Activated CD8-positive, alpha-beta memory T cell treated with anti-CD3 and anti-CD28 coated beads for 4 hours (primary cell): ENCODE measurements at places on chromosomes 3 and 15.
A peak's percentile ranks its signal among the peaks of the same experiment; 100 is the strongest.

DNA sequence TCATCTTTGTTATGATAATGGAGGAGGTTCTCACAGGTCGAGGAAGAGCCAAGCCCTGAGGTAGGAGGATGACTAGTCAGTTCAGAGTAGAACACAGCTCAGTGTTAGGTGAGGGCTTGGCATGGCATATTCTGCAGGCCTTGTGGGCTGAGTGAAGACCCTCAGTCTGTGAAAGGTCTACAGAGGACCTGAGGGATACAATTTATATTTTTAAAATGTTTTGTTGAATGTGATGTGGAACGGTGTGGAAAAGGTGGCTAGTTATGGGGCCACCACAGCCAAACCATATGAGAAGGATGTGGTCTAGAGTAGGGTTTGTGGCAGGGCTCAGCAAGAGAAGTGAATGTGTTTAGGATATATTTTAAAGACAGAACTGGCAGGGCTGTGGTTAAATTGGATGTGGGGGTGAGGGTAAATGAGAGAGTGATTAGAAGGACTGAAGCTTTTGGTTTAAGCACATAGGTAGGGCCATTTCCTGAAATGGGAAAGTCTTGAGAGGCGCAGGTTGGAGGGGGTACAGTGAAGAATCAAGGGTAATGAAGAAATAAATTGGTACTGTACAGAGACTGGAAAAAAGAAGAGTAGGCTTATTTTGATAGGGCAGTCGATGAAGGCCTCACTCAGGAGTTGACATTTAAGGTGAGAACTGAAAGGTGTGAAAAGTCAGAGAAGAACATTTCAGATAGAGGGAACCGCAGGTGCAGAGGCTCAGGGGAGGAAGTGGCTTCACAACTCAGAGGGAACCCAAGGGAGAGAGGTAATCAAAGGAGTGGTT lies 60.5 kb downstream of the SPTSSB start:
- DNase-seq: peak; percentile 8

- DNase-seq: no peak
Observed at GRCh38 chr15:40190591-40190990, 29.7 kb downstream of the BUB1B start.

DNA sequence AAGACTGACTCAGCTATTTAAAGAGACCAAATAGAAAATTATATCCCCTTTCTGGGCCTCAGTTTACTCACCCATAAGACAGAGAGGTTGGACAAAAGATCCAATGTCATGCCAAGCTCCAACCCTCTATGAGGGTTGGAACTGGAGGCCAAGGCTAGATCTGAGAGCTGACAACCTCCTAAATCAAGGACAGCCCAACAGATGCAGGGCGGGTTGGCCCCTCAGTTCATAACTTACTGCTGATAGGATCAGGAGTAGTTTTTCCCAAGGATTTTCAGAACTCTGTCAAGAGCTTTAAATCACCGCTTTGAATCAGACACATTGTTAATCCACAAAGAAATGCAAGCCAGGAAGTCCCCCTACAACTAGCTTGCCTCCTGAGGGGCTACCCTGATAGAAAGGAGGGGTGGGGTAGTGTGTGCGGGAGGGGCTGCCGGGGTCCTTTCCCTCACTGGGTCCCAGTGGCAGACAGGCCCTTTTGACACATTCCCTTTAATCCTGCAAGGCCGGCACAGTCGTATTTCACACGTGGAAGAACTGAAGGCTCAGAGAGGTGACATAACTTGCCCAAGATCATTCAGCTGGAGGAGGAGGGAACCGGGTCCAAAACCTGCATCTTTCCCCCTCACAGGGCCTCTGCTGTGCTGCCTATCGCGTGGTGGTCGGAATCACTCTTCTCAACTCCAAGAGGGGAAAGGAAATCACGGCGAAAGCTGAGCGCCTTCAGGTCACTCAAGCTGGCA lies 21.4 kb downstream of the BMF start:
- no peak for DNase-seq

GRCh38 chr15:38518084-38518483 lies 46.5 kb downstream of the RASGRP1 start:
- DNase-seq: no peak

GRCh38 chr3:60192297-60193114 lies 1058.7 kb downstream of the FHIT start:
- DNase-seq: no peak

DNA sequence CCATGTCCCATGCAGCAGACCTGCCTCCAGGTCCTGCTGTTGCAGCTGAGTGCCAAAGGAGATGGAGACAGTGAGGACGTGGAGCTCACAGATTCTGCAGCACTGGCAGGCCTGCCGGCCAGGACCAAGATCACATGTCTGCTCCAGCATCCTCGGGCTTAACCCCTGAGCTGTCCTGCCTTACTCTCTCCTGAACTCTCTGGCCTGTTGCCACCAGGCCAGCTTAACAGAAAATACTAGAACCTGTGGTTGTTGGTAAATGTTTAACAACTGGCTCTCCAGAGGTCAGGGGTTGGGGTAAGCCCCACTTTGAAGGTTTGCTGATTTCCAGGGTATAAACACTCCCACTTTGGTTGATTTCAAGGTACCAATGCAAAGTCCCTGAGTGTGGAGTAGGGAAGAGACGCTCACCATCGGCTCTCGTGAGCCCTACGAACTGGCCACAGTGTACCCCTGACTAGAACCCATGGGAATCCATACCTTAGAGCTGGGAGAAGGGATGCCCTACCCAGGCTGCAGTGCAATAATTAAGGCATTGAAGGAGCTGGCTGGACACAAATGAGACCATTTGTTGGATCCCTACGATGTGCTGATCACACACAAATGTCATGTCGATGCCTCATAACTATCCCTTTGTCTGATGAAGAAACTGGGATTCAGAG lies 147.9 kb downstream of the OR4M2 start:
- DNase-seq: no peak

GRCh38 chr15:80892414-80892813 lies 97.2 kb downstream of the MESD start:
- DNase-seq: no peak

DNA sequence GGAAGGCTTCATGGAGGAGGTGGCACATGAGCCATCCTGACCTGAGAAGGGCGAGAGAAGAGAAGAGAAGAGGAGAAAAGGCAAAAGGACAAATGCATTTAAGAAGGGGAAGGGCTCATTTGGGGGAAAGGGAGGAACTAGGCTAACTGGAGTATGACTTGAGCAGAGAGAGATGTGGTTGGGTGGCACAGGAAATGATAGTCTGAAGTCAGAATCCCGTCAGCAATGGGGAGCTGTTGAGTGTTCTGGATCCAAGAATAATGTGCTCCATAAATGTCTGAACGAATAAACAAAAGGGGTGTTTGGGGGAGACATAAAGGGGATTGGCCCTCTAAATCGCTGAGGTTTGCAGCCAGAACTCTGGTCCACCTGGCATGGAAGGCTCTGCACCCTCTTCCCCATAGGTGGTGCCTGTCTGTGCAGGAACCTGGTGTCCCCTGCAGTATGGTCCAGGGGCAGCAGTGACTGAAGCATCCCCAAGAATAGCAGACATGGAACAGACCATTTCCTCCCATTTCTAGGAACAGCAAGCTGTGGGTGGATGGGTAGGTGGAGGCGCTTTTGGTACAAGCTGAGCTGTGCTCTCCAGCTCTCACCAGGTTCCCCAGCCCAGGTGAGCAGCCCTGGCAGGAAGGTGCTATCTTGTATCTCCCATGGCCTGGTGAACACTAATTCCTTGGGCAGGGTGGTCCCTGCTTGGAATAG lies 15.2 kb downstream of the CORO2B start:
- no peak for DNase-seq

DNA sequence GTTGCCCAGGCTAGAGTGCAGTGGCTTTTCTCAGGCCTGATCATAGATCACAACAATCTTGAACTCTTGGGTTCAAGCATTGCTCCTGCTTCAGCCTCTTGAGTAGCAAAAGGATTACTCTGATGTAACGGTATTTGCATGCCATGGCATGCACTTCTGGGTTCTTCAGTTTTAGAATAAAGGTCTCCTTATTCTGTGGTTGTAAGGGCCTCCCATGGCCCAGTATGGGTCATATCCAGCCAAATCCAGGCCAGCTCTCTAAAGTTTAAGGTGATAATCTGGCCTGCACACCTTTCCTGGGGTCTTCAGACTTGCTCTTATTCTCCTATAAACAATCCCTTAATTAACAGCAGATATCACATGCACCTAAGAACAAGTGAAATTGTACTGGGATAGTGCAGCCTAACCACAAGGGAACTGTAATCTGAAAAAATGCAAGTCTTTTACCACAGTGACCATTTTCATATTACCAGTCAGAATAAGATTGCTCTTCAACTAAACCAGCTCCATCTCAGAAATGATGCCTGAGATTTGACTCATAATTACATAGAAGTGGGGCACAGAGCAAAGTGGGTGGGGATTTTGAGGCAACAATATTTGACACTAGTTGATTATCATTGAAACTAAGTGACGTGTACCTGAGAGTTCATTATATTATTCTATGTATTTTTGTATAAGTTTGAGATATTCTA lies 25.4 kb downstream of the COMMD2 start:
- no peak for DNase-seq

DNA sequence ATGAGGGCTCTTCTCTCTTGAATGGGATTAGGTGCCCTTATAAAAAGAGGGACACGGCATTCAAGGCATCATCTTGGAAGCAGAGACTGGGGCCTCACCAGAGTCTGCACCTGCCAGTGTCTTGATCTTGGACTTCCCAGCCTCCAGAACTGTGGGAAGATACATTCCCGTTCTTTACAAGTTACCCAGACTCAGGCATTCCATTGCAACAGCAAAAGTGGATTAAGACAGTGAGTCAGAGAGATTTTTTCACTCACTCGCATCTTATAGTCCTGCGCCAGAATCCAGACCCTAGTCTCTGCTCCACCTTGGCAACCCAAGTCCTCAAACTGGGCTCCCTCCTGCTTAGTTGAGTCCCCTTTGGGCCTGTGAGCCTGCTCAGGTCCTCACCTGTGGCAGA lies 2.7 kb downstream of the LCTL start:
- DNase-seq: no peak

GRCh38 chr15:38463893-38464292 lies 10.0 kb downstream of the FAM98B start:
- DNase-seq: no peak

DNA sequence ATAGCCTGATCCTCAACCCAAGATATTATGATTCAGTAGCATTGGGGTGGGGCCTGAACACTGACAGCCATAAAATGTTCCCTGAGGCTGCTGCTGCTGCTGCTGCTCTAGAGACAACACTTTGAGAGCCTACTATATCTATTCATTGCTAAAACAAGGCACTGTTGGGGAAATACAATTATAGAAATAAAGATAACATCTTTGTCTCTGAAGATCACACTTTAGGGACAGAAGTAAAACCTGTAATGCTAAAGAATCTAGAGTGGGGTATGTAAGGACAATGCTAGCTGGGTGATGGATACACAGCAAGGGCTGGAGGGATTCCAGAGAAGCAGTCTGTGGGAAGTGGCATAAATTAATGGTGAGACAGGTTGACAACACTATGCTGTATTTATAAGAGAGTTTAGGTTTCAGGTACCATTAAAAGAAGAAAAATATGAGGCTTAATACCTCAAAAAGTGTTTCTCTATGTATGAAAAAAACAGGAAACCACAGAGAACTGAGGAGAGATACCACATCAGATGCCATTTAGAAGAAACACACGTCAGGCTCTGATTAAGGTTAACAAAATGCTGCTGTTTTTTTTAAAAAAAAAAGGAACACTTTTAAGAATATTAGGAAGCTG lies 115.9 kb downstream of the CBLB start:
- no peak for DNase-seq

DNA sequence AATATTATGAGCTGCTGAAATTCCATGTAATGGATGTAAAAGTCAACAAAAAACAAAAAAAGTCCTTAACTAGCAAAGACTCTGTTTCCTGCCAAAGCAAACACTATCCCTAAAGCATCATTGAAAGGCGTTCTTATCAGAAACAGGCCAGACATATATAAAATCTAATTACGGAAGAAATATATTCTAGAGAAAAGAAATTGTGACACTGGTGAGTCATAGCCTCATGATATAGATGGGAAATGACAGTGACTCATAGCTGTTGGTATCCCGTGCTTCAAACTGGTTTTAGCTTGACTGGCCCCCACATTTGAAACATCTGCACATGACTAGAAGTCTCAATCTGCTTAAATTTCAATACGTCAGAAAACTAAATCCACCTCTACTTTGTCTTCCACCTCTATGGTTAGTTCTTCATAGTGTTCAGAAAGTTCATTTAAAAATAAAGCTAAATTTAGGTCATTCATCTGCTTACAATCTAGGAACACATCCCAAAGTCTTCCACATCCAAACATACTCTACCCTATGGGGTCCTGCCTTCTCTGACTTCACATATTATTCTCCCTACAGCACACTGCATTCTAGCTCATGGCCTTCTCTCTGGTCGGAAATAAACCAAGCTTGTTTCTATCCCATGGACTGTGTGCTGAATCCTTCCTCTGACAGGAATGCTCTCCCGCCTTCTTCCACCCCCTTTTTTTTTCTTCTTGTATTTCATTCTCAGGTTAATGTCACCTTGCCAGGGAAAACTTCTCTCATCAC lies 456.3 kb upstream of the ARRDC4 start:
- DNase-seq: no peak

GRCh38 chr3:189025866-189026265 lies 145.9 kb upstream of the TPRG1 start:
- DNase-seq: no peak

DNA sequence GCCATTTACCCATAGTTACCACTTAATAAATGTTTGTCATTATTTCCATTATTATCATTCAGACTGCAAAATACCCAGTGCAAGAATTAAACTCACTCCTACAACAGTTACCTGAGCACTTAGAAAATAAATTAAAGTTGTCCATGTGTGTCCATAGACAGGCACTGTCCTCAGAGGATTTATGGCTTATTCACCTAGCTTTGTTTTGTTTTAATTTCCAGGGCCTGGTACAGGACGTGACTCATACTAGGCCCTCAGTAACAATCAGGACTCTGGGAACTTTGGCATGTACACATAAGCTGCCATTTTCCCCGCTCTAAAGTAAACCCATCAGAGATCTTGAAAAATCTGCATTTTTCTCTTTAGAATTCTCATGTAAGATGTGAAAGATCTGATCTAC lies 458.5 kb upstream of the ARRDC4 start:
- no peak for DNase-seq

- no peak for DNase-seq
Observed at GRCh38 chr15:85063522-85064079, 81.9 kb downstream of the PDE8A start.

GRCh38 chr15:60901647-60902046 lies 327.5 kb downstream of the RORA start:
- DNase-seq: no peak

- no peak for DNase-seq
Observed at GRCh38 chr15:61115679-61116078, 113.4 kb downstream of the RORA start.
